Fibroblast of skin of left biceps (primary cell): ENCODE measurements at places on chromosomes 7 and 10.

- no peak for DNase-seq
Measured at GRCh38 chr7:22357311-22358175, 589 bp upstream of the RAPGEF5 start.

DNA sequence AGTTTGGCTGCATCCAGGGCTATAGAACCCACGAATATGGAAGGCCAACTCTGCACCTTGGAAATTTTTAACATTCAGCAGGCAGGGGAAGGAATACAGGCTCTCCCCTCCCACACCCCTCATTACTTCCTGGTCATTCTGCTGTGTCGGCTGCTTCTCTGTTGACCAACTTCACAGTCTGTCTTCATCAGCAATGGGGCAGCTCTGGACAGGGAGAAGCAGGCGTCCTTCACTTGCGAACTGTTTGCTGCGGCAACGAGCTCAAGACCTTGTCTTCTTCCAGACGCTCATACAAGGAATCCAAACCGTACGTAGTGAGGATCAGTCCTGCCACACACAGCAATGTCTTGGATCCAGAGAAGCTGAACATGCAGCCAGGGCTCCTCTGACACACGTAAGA, 192.2 kb downstream of the DIP2C start:
- no peak for DNase-seq

- no peak for DNase-seq
Measured at GRCh38 chr10:44908066-44908749, 2.9 kb upstream of the TMEM72 start.

GRCh38 chr10:52454491-52454890, 140.4 kb downstream of the DKK1 start:
- no peak for DNase-seq

DNA sequence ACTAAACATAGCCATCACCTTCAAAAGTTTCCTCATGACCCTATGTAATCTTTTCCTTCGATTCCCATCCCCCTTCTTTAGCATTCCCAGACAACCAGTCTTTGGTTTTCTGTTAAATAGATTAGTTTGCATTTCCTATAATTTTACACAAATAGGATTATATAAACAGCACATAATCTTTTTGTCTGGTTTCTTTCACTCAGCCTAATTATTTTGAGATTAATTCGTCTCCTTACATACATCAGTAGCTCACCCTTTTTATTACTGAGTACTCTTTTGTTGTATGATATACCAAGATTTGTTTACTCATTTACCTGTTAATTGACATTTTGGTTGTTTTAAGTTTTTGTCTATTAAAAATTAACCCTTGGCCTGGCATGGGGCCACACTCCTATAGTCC, 354.7 kb upstream of the CHRM2 start:
- no peak for DNase-seq
